ENCODE measurements at places on chromosomes 4 and X. TPM values are rescaled to one million over a fixed set of nuclear protein-coding genes. Genes with fewer than 3 reads are reported as not detected.

DNA sequence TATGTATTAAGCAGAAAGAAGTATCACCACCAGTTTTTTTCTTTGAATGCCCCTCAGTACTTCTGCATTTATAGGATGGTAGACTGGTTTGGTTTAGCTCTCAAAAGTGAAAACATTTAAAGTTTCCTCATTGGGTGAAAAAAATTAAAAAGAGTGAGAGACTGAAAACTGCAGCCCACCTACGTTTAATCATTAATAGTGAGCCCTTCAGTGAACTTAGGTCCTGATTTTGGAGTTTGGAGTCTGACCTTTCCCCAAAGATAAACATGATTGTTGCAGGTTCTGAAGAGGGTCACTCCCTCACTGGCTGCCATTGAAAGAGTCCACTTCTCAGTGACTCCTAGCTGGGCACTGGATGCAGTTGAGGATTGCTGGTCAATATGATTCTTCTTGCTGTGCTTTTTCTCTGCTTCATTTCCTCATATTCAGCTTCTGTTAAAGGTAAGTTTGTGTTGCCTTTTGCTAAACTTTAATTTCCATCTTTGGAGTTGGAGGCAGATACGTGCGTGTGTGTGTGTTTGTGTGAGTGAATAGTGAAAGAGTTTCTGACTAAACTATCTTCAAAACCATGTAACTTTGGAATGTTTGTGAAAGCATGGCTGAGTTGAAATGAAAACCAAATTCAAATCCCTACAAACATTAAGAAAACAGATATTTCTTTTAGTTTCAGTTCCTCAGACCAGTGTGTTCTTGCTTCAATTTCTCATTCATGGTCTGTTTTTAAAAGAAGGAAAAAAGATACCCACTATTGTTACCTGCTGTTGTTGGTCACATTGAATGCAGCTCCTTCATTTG lies at the start of gene MTTP:
Gene MTTP (plus strand): TSS at position 295 of the 795 bp plus-strand sequence. CDS start 86 bp downstream, at position 381.
- no peak for DNase-seq

DNA sequence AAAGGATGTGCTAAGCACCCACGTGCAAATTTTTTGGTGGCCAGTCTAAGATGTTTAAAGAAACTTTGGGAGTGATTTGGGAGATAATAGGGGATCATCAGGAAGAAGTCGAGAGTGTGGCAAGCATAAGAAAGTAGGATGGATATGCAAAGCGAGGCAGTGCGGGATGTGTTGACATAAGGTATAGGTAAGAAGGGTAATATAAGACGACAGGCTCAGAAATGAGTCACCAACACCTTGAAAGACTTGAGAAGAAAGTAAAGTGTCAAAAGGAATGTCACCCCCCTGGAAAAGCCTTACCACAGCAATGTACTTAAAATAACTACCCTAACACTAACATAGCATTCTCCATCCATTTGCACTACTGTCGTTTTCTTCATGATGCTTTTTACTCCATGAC lies 69.8 kb upstream of the BMP2K start:
- no peak for DNase-seq

DNA sequence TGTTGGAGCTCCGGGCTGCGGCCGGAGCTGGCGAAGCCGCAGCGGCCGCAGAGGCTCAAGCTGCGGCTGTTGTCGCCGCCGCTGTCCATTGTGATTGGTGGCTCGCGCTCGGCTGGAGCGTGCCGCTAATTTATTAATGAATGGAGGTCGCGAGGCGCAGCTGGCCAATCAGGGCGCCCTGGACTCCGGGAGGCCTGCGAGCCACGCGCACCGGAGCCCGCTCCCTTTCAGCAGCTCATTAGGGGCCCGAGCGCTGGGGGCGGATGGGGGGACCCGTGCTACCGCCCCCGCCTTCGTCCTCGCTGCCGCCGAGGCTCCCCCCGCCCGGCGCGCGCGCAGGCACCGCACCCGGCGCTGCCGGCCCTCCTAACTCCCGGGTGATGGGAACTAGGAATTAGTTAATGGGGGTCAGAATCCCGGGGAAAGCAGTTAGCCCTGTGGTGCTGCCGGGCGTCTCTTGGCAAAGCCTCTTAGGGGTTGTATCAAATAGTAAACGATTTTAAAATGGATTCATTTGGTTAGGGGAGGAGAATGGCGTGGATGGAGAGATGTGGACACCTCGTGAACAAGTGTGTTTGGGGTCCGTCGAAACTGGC lies 589 bp upstream of the NEUROG2 start:
- DNase-seq, result no peak

DNA sequence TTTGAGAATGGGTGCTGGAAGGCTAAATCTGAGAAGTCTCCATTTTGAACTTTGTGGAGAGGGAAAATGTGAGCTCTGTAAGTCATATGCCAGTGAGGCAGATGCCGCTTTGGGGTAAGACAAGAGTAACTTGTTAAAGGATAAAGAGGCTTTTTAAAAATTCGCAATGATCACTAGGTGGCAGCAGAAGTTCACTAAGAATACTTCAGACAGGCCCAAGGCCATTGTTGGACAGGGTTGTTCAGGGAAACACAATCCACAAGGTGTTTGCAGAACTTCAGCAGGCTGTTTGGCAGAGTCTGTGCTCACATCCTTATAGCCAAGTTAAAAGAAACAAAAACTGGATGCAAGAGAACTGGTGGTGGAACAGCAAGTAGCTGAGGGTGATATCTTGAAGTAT lies 13.7 kb upstream of the PIGA start:
- peak; percentile 4 for DNase-seq

The GAGE12F gene
- not detected for total RNA-seq

The MAGEB1 gene
- total RNA-seq, result not detected

The ARMCX1 gene
- 2.8 TPM for total RNA-seq

DNA sequence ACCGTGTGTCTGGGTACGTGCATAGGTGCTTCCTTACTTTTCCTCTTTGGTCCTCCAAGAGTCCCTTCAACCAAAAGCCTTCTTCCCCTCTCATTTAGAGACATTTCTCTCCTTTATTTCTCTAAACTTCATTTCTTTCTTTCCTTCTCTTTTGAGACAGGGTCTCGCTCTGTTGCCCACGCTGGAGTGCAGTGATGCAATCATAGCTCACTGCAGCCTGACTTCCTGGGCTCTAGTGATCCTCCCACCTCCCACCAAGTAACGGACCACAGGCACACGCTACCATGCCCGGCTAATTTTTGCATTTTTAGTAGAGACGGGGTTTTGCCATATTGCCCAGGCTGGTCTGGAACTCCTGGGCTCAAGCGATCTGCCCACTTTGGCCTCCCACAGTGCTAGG lies 42.2 kb downstream of the ACOX3 start:
- DNase-seq, result no peak

DNA sequence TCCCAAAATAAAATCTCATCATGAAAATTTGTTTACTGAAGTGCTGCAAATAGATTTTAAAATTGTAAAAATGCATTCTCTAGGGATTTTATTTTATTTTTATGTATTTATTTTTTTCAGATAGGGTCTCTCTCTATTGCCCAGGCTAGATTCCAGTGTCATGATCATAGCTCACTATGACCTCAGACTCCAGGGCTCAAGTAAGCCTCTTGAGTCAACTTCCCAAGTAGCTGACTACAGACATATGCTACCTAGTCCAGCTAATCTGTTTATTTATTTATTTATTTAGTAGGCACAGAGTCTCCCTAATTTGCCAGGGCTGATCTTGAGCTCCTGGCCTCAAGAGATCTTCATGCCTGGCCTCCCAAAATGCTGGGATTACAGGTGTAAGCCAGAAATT lies 317.7 kb upstream of the ANXA10 start:
- no peak for DNase-seq

The BMX gene
- not detected for total RNA-seq

Data from activated naive CD4-positive, alpha-beta T cell treated with anti-CD3 and anti-CD28 coated beads, Interleukin-2, amount 50 U/mL, for 72 hours (primary cell).